Stimulated activated effector memory CD8-positive, alpha-beta T cell treated with anti-CD3 and anti-CD28 coated beads, Interleukin-12 subunit alpha, Interleukin-12 subunit beta, amount 100 ng/mL, for 72 hours (primary cell): ENCODE measurements at places on chromosomes 12 and 14.

- DNase-seq = no peak
Observed at GRCh38 chr14:91945751-91946621, 1.5 kb downstream of the FBLN5 start.

GRCh38 chr12:124305136-124305535, 10.2 kb downstream of the RFLNA start:
- no peak for DNase-seq

DNA sequence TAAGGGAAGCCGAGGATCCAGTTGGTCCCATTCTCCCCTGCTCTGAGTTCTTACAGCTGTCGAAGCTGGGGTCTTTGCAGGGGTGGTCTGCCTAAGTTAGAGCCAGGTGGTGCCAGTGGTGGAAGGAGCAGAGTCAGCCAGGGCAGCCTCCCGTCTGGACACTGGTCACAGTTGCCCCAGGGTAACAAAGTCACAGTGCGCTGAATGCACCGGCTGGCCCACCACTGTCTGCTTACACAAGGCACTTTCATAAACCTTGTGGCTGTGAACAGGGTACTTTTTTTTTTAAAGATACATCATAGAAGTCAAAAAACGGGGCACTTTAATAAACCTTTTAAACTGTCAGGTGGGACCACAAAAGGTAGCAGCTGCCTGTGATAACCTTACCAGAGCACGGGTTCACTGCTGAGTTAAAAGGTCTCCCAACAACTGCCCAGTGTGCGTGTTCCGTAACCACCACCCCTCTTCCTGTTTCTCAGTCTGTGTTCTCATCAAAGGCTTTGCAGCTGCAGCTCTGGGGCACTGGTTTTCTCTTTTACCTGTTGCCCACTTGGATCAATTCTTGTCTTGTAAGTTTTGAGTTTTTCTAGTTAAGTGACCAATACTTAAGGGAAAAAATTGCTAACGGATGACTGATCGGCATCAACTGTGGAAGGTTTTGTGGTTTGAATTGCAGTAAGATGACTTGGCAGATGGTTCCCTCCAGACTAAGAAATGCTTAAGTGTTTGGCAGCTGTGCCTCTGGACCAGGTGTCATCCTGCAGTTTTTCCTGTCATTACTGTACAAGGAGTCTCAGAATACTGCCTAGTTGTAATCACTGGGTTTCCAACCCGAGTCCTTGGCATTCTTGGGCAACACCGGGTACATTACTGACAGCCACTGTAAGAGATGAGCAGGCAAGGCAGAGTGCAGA, 55.9 kb downstream of the DYNC1H1 start:
- no peak for DNase-seq

- no peak for DNase-seq
Observed at GRCh38 chr12:91617818-91618217, 435.2 kb upstream of the DCN start.

DNA sequence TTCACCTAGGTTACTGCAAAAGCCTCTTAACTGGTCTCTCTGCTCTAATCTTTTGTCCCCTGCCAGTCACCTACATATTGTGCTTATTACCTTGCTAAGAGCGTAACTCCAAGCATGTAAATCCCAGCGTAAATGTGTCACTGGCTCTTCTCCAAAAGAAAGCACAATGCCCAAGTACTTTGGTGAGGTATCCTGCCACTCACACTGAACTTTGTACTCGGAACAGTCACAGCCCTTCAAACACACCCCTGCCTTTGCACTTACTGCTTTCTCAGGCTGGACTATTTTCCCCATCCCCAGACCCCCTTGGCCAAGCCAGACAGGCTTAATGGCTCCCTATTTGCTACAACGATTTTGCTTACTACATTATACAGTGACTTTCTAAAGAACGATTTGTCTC, 31.7 kb downstream of the GALNT4 start:
- no peak for DNase-seq

DNA sequence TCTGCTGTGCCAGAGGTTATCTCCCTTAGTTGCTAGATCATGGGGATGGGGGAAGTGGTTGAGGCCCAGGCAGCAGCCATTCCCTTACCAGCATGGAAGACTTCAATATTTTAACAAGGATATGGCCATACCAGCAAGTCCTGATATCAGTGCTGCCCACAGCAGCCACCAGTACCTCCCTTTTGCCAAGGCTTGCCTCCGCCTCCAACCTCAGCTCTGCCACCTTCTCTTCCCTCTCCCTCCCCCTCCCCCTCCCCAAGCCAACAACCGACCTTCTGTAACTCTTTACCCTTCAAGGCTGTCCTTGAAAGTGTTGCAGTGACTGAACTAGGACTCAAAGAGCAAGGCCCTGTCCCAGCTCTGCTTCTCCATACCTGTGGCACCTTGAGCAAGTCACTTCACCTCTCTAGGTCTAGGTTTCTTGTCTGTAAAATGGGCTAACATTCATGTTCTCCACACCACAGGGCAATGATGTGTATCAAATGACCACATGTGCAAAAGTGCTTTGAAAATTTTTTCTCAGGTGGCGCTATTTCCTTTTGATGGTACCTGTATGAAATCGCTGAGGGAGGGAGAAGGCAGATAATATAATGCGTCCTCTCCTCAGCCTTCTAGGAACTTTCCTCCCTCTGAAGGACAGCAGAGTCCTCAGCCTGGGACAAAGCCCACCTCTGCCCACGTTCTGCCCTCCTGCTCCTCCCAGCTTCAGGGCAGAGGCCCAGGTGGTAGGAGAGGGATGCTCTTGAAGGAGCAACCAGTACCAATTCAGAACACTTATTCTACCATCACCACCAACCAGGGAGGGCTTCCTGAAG, 14.7 kb downstream of the PLEKHG6 start:
- no peak for DNase-seq

DNA sequence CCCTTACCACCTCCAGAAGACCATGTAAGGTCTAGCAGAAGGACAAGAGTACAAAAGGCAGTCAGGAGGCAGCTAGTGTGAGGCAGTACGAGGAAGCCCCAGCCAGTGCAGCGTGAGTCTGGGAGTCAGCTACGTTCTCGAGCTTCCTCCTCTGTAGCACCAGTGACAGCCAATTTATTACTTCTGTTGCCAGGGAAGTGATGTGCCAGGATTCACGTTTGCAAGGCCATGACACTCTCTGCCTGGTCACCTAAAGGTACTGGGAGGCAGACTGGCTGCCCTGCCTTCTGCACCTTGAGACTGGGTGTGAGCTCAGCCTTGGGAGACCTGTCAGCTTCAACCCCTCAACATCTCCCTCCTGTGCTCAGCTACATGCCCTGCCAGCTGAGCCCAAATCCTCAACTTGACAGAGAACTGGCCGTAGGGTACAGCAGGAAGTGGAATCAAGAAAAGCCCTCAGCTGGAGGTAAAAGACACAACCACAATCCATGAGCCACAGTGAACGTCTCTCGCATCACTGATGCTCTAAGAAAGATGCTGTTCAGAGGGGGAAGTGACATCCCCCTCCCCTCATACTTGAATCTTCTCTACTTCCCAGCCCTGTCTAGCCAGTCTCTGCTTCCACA, 182.5 kb upstream of the RGS6 start:
- no peak for DNase-seq

DNA sequence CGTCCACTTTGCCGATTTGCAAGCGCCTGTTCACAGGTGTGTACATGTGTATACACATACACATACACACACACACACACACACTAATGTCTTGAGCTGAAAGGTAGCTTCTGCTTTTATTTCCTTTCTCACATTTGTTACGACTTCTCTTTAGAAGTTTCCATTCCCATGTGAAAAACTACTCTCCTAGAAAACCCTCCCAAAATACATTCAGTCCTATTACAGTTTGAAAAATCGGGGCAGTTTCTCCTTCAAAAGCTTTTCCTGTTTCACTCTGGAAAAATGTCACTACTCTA, 3.9 kb downstream of the BLTP3B start:
- no peak for DNase-seq

GRCh38 chr12:6383572-6384498, at the start of gene LTBR:
Gene LTBR (plus strand): TSS chr12:6384162. CDS start chr12:6384359, 197 bp downstream.
- DNase-seq = no peak

DNA sequence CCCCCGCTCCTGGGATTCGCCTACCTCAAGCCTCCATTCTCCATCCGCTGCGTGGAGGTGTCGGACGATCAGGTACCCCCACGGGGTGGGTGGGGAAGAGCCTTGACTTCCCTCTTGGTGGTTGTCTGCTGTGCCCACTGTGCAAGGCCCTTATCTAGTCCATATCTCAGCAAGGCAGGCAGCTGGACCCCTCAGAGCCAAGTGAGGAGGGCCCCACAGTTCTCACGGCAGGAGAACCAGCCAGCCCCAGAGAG, 39.9 kb downstream of the MMAB start:
- no peak for DNase-seq

DNA sequence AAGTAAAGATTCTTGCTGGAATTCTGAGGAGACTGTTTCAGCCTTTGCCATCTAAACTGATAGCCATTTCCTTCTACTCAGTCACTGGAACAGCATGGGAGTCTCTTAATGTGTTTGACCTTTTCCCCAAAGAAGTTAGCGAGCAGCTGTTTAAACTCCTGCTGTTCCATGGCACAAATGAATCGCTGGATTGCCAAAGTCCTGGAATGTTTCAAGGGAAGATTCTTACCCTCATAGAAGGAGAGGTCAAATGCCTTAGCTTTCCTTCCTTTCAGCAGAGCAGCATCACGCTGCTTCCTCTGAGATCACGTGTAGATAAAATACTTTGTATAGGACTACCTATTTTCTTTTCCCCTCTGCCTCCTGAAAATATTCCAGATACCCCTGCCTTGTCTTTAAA, 10.5 kb upstream of the NR2C1 start:
- DNase-seq = no peak

GRCh38 chr12:51311389-51311788, 12.6 kb downstream of the BIN2 start:
- no peak for DNase-seq

- DNase-seq = peak; percentile 66
Observed at GRCh38 chr12:116924558-116925453, 14.1 kb downstream of the FBXW8 start.

DNA sequence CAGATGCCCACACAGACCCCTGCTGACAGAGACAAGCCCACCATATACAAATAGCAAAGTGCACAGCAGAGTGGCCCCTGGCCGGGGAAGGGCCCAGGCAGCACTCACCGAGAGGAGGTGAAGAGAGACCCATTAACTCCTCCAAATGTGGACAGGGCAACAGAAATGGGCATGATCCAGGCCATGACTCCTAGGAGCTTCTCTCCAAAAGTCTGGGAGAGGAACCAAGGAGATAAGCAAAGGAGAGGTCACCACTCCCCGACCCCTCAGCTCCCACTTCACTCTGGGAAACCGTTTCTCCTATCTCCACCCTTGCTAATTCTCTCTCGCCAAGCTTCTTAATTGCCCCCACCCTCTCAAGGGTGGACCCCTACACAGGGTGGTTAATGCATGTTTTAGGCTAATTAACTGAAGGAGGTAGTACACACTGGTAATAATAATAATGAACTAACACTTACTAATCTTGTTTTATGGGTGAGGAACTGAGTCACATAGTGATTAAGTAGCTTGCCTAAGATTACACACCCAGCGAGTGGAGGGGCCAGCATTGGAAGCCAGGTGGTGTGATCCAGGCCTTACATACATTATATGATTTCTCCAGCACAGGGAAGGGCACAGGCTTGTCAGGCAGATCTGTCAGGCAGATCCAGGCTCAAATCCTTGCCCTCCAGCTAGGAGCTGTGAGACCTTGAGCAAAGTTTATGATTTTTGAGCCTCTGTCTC, 18.9 kb upstream of the CEBPE start:
- no peak for DNase-seq

- DNase-seq = no peak
Observed at GRCh38 chr14:68548194-68549076, 244.4 kb downstream of the ZFP36L1 start.

- DNase-seq = no peak
Observed at GRCh38 chr12:50638482-50638880, 125.4 kb upstream of the ATF1 start.

DNA sequence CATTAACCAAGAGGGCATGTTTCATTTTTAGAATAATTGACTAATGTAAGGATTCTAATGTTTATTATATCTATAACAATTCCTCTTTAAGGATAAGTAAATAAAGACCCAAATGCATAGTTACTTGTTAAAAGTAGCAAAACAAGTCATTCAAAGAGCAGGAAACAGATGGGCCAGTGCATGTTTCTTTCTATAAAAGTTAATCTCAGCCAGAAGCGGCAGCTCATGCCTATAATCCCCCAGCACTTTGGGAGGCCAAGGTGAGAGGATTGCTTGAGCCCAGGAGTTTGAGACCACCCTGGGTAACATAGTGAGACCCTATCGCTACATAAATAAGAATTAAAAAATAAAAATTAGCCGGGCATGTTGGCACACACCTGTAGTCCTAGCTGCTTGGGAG, 391.0 kb upstream of the RGS6 start:
- DNase-seq = no peak

DNA sequence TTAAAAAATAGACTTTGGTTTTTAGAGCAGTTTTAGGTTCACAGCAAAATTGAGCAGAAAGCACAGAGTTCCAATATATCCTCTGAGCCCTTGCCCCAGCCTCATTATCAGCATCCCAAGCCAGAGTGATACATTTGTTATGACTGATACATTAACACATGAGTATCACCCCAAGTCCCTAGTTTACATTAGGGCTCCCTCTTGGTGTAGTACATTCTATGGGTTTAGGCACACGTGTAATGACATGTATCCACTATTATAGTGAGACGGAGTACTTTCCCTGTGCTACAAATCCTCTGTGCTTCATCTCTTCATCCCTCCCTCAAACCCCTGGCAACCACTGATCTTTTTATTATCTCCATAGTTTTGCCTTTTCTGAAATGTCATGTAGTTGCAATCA, 22.5 kb upstream of the GSG1 start:
- no peak for DNase-seq

GRCh38 chr12:93125126-93125525, 196.0 kb upstream of the EEA1 start:
- no peak for DNase-seq

GRCh38 chr14:61342486-61342885, 21.1 kb downstream of the PRKCH start:
- peak; percentile 62 for DNase-seq

DNA sequence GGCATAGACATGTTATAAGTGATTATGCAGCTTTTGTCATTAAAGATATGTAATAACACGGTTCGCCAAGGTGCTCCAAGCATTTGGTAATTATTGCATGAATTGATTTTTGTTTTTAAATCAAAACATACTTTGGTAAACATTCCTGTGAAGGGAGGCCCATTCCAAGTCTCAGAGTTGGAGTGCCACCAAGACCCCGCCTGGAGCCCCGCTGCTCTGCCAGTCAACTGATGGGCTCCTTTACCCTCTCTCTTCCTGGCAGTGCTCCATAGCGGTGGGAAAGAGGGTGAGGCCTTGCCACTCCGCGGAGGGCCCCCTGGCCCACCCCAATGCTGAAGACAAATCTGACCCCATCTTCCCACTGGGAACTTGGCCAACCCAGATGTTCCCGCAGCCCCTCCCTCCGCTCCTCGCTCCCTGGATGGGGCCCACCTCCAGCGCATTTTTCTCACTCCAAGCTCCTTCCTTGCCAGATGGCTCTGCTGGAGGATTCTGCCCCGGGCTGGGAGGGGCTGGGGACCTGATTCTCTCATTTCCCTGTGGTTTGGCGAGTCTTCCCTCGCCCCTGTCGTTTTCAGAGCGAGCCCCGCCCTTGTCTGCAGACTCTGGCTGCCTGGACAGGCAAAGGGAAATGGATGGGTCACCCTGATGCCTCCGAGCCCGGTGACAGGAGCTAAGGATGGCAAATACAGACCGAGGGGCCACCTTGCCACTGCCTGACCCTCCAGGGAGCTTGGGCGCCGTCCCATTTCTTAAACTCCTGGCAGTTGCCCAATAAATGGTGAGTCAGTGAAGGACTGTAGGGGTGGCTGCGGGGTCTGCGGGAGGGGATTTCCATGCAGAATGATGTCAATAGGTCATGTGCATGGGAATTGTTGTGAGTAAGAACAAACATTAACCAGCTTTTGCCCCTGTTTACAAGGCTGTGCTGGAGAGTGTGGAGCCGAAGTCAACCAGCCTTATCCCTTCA, 9.2 kb upstream of the PAPLN start:
- DNase-seq = no peak
